ENCODE measurements at places on chromosomes 3 and 15. TPM values are rescaled to one million over a fixed set of nuclear protein-coding genes. Genes with fewer than 3 reads are reported as not detected.

- DNase-seq, result peak; percentile 7
Measured at GRCh38 chr15:58185439-58185838, 47.3 kb downstream of the AQP9 start.

DNA sequence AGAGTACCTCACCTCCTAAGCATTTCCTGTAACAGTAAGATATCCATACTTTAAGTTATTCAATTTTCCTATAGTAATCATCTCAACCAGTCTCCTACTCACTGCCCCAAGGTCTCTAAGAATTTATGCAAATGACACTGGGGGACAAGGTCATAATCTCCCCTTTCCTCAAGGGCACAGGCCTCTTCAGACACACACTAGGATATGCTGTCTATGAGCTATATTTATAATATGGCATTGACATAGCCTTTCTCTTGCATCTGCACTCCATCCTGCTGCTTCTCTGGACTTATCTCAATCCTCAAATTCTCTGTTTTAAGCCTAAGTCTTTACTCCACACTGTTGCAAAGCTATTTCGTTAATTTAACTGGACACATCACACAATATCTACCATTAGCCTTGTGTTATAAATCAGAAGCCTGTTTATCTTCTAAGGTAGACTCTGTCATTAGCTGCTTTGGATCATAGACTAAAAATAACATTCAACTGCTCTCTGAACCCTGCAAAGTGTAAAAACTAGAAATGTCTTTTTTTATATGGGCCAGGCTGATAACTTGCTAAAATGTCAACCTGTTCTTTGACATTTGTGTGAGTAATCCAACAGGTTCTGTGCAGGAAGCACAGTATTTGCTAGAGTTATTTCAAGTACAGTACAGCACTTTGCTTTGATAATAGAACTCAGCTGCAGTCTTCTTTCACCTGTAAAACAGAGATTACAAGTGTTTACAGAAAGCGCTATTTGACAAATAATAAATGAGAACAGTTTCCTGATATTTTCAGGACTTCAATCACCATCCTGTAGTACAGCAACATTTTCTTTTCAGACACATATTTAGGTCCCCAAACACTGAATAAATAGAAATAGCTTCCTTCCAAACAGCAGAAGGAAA is 17.8 kb upstream of the SEC62 start:
- no peak for DNase-seq

DNA sequence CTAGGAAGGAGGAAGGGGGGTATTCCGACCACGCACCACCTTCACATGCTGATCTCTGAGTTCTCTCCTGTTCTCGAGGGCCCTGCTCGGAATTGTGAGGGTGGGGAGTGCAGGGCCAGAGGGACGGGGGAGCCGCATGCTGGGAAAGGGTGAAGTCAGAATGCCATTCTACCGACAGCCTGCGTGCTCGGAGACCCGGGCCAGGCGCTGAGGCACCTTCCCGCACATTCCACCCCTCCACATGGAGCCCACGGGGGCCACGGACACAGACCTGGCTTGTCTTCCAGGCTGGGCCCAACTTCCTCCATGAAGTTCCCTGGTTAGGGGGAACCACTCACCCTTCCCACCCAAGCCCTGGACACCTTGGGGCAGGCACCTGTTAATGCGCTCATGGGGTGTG is 28.7 kb upstream of the PIGZ start:
- no peak for DNase-seq

- DNase-seq, result peak; percentile 65
Measured at GRCh38 chr3:148991219-148992026, at the start of gene GYG1. Gene GYG1 (plus strand): TSS chr3:148991540. CDS start chr3:148991641, 101 bp downstream.

DNA sequence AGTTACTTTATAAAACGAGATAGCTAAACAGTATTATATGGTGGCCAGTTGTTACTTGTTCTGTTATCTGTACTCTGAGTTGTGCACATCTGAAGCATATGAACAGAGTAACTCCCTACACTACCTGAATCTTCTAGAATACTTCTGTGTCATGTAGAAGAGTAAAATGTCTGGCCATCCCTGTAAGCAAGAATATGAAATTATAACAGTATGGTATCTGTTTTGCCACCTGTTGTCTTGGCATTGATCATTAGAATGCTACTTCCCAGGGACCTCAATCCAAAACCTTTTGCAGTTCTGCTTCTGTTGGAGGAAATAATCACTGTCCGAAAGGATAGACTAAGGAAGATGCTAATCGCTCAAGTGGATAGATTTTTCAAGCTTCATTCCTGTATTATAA is 1.9 kb downstream of the TEX9 start:
- no peak for DNase-seq

CMTM6 gene
- 32.3 TPM for total RNA-seq

DNA sequence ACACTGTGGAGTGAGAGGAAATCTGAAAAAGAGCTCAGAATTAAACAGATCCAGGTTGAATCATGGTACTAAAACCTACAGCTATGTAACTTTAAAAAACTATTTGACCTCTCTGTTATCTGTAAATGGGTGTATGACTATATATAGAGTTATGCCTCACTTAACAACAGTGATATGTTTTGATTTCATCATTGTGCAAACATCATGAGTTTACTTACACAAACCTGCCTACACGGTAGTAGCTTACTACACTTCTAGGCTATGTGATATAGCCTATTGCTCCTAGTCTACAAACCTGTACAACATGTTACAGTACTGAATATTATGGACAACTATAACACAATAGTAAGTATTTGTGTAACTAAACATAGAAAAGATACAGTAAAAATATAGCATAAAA is 191.6 kb upstream of the MEIS2 start:
- DNase-seq, result no peak

- DNase-seq, result no peak
Measured at GRCh38 chr3:194348354-194348753, 2.8 kb downstream of the CPN2 start.

GRCh38 chr3:172040078-172040980 is 951 bp downstream of the FNDC3B start:
- peak; percentile 81 for DNase-seq

TMEM266 gene
- not detected for total RNA-seq

CCR2 gene
- total RNA-seq, result not detected

SLC6A20 gene
- not detected for total RNA-seq

DNA sequence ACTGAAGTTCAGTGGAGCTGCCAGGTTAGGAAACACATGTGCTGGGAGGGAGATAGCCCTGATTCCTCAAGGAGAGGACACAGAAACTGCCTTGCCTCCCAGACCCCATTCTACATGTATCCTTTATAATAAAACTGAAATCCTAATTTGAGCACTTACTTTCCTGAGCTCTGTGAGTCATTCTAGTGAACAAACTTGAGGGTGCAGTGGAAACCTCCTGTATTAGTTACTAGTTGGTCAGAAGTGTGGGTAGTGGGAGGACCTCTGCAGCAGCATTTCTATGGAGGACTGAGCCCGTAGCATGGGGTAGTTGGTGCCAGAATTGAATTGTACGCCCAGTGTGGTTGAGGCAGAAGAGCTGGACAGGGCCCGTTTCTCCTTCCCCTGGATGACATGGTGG is 23.9 kb downstream of the ATP1B3 start:
- DNase-seq, result no peak

SLC25A20 gene
- 4.9 TPM for total RNA-seq

- DNase-seq, result no peak
Measured at GRCh38 chr3:111712294-111713167, 117.4 kb upstream of the ZBED2 start.

DNA sequence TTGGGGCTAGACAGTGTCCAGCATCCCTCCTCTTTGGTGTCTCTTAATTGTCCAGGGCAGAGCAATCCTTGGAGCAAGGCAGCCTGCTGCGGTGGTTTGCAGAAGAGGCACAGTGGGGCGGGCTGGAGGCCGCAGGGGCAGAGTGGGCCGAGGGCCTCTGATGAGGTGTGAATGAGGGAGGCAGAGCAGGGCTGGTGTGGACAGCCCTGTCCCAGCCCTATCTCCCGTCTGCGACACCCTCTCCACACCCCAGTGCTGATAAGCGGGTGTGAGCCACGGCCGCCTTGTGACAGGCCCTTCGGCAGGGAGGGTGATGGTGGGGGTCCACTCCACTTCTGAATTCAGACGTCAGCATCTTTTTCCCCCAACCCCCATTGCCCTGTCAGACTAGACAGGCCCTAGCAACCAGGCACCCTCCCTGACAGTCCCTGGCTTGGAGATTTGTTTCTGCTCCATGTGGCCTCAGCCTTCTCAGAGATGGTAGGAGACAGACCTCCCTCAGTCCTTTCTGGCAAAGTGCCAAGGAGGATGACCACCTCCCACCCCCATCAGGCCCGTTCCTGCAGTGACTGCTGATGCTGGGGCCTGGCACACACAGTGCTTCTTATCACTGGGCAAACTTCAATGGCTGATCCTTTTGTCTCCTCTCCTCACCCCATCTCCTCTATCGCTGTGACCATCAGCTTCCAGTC is 37.3 kb downstream of the EXOG start:
- DNase-seq, result no peak

FSIP1 gene
- total RNA-seq, result 0.70 TPM

VPS39 gene
- total RNA-seq, result 46.9 TPM

- DNase-seq, result no peak
Measured at GRCh38 chr3:27978440-27978839, 256.3 kb upstream of the EOMES start.

DYNLT2B gene
- 23.3 TPM for total RNA-seq

- peak; percentile 62 for DNase-seq
Measured at GRCh38 chr3:64530434-64531049, 157.3 kb downstream of the ADAMTS9 start.

CLEC3B gene
- 0.81 TPM for total RNA-seq

- DNase-seq, result peak; percentile 63
Measured at GRCh38 chr3:115808244-115808643, 184.9 kb downstream of the GAP43 start.

WNT5A gene
- 15.7 TPM for total RNA-seq

DNA sequence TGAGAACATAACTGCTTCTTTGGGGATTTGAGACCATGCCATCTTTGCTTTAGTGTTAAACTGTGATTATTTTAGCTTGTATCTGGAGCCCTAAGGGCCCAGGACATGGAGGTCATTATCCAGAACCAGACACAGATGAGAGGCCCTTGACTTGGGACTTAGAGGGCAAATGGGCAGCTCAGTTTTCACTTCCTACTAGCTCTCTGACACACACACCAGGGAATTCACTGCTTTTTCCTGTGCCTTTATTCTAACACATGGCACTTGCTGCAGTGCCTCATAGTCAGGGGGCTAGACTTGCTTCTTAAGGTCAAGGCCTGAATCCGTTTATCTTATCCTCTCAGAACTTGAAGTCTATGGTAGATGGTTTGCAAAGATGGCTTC is 33.3 kb downstream of the AMOTL2 start:
- DNase-seq, result no peak

DNA sequence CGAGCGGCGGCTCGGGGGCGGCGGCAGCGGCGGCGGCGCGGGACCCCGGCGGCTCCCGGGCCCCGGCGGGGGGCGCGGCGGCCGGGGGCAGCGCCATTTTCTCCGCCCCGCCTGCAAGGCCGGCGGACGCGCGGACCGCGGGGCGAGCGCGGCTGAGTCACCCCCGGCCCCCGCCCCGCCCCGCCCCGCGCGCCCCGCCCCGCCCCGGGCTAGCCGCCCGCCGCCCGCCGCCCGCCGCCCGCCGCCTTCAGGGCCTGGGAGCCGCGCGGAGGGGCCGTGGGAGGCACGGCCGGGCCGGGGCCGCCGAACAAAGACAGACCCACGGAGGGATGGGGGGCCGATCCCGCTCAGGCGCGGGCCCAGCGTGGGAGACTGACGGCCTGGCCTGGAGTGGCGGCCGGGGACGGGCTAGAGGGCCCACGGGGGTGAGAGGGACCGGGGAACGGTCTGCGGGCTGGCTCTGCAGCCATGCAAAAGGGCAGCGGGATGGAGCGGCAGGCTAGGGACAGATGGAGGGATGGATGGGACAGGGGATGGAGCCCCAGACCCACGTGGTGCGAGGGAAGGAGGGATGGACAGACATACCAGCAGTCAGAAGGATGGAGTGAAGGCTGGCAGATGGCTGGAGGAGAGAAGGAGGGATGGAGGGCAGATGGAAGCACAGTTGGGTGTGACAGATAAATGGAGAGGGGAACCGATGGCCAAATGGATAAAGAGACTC is at the start of gene EIF4E3:
TSS of gene EIF4E3 (minus strand) at position 132 of the 721 bp plus-strand sequence. CDS start at position 97, 35 bp downstream.
- DNase-seq, result no peak

DNA sequence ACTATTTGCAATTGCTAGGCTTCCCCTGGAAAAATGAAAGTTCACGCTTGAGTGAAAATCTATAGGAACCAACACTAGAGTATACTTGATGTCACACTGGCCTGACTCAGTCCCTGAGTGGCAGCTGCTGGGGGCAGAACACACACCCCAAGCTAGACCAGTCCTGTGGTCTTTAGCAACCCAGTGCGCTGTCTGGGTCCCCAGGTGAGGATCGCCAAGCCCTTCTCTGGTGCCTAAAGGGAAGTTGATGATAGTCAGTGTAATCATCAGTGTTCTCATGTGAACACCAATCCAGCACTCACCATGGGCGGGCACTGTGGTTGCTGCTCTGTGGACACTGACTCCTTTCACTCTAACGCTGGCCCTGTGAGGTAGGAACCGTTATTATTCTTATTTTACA is 11.2 kb downstream of the ALDH1A3 start:
- DNase-seq, result no peak

GOLGA6A gene
- total RNA-seq, result not detected

DNA sequence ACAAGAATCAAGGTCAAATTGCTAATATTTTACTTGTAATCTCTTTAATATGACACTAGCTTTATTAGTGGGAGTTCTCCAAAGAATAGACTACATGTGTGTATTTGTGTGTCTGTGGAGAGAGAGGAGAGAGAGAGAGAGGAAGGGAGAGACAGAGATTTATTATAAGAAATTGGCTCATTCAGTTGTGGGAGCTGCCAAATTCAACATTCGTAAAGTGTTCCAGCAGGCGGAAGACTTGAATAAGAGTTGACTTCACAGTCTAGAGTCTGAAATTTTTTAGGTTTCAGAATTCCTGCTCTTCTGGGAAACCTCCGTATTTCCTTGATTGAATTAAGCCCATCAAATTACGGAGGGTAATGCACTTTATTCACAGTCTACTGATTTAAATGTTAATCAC is 4.7 kb upstream of the CLDN1 start:
- DNase-seq, result peak; percentile 73

DNA sequence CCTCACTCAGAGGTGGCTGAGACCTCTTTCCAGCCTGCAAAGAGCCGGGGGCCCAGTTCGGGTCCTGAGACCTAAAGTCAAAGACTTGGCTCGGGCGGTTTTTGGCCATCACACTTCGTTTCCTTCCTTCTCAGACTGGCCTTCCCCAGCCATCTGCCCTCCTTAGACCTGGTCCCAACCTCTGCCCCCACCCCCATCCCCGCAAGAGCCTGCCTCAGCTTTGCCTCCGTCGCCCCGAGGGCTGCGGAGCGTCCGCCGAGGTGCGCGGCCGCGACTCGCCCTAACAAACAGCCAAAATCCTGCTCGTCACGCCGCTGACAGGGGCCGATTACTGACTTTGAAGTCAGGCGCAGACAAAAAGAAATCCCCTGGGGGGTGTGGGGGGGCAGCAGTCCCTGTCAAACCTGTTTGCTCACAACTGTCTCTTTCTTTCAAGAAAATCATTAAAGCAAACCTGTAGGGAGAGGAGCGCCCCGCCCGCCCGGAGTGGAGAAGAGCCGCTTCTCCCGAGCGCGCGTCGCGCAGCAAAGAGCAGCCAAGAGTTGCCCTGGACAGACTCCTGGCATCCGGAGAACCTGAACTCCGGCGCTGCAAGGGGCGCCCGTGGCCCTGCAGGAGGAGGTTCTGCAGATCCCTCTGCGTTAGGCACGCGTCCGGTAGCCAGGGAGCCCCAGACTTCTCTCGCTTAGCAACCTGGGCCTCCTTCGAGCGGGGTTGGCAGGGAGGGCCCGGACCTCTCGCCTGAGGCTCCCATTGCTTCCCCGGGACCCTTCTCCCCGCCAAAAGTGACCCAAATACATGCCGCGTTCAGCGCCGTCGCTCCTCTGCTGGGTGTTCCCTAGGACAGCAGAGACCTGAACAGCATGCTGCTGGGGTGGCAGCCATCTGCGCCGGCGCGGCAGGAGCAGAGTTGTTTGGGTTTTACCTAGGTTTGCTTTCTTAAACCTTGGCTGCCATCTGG is 4.5 kb downstream of the SOX14 start:
- no peak for DNase-seq
